NCI-H1092 treated with DMSO at 0.1 percent for 48 hours (cell line): ENCODE measurements at places on chromosomes 11 and 22.

DNA sequence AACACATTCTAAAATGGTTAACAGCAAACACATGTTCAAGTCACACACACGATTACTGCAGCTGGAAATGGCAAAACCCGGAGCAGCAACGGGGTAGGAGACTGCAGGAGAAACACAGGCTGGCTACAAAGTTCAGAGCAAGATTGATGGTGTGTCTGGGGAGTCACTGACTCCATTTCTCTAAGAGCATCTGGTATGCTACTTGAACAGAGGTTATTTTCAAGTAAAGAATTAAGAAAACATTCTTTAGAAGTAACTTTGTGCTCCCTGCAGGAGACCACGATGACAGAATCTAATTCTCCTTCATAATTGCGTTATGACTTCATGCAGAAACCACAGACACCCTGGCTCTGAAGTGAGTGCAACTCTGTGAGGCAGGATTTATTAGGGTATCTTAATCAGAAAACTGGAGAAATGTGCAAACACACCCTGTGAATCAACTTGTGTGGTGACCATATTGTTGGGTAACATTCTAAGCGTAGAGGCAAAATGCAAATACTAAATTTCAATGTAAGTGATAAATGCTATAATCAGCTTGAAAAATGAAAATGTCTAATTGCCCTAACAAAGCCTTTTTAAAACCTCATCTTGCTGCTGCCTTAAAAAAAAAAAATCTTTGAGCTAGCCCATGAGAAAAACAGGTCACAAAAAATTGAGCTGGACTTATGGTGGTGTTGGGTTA, 303.0 kb downstream of the CADM1 start:
- no peak for DNase-seq

- no peak for DNase-seq
Measured at GRCh38 chr11:133581091-133581490, 48.8 kb upstream of the OPCML start.

DNA sequence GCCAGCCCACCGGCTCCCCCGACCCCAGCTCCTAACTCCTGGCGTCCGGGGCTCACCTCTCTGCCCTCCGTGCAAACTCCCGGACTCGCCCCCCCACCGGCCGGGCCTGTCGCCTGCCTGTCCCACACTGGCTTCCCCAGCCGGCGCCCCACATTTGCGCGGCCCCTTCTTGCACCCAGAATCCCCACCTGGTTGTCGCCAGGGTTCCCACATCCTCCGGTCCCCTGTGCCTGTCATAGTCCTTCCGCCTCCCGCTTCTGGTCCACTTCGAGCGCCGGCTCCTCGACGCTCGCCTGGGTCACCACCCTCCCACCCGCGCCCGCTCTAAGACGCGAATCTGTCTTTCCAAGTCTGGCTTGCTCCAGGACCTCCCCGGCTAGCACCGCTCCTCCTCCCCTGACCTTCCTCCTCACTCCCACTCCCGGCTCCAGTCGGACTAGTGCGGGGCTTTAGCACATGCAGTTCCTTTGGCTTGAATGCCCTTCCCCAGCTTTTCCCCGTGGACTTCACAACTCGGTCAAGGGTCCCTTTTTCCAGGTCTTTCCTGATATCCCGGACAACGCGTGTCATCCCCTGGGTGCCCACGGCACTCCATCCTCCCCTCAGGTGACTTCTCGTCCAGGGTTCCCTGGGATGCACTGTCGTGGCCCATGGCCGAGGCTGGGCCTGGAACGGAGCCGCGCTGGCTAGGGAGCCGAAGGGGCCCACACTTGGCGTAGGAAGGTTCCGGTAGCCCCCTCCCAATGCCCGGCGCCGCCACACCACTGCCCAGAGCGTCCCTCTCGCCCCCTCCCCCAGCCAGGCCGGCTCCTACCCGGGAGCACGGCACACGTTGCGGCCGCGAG, 635 bp downstream of the SCARF2 start:
- DNase-seq = no peak

DNA sequence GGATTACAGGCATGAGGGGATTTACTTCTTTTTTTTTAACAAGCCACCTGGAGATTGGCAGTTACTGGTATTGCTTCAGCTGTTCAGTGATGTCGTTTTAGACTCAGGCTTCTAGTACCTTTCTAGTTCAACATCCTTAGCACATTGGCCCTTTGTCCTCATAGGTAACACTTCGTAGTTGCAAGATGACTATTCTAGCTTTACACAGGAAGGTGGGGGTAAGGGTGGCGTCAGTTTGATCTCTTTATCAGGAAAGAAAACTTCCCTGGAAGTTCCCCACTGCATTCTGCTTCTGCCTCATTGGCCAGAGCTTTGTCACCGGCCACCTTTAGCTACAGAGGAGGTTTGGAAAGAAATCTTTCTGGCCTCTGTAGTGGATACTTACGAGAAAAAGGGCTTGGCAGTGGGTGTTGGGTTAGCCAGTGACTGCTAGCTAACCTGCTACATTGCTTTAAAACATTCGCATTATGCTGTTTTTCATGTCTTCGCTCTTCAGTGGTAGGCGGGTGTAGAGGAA, 40.7 kb downstream of the SFI1 start:
- DNase-seq = no peak

GRCh38 chr11:117620086-117620485, 176.9 kb downstream of the DSCAML1 start:
- DNase-seq = peak; percentile 24

DNA sequence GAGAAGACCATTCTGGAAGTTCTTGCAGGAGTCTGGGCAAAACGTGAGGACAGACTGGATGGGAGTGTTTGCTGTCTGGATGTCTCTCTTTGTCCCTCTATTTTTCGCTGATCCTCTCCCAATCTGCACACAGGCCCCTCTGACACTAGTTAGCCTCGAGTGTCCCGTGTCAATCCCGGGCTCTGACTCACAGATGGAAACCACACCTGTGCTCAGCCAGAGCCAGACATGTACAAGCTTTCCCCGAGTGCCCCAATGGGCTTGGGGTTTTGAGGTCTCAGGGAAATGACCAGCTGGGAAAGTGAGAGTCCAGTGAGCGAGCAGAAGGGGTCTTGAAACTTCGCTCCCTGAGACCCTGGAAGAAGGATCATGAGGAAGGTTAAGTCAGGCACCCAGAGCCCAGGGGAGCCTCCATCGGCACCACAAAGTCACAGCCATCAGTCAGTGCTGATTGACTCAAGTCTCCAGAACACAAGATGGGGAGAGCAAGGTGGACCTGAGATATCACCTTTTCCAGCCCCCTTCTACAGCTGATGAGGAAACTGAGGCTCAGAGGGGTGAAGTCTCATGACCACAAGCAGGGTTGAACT, 13.9 kb downstream of the APOL2 start:
- DNase-seq = no peak

DNA sequence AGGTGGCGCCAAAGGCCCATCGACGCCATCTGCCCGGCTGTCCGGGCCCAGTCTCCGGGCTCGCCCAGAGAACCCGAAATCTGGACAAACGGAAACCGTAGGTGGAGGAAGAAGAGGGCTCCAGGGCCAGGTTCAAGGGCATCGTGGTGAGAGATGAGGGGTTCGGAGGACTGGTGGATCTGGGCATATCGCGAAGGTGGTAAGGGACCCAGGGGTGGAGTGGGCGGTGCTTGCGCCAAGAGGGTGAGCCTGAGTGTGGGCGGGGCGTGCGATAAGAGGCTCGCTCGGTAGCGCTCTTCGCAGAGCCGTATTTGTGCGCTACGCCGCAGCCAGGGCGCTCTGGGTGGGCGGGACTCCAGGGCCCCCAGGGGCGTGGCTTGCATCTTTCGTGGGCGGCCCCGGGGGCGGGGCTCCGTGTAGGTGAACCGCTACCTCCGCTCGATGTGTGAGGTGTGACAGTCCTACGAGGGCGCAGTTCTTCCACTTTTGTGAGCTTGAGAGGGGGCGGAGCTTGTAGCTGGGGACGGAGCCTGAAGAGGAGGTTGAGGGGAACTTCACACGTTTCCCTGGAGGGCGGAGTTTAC, 4.8 kb downstream of the CD248 start:
- peak; percentile 95 for DNase-seq

- peak; percentile 20 for DNase-seq
Measured at GRCh38 chr11:65310736-65311135, 3.9 kb upstream of the CDC42EP2 start.

DNA sequence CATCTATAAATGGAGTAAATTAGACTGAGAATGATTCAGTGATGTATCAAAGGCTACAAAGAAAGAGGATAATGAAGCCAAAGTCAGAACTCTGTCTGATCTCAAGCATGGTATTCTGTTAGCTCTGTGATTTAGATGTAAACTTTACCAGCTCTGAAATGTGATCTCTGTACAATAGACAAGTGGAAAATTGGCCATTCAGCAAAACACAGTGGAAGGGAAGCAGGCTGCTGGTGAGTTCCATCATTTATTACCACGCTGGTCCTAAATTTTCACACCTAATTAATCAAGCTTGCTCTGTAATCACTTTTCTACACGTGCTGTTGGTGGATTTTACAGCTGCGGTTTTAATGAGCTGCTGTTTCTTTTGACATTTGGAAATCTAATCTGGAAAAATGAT, 145.1 kb upstream of the OPCML start:
- DNase-seq = peak; percentile 31

GRCh38 chr11:96187822-96188221, 155.2 kb downstream of the MAML2 start:
- no peak for DNase-seq

GRCh38 chr11:70471254-70471653, 72.9 kb downstream of the CTTN start:
- no peak for DNase-seq

- DNase-seq = no peak
Measured at GRCh38 chr11:67612751-67613150, 6.0 kb downstream of the NDUFV1 start.

- DNase-seq = no peak
Measured at GRCh38 chr11:46463701-46464421, 72.3 kb upstream of the CHRM4 start.

DNA sequence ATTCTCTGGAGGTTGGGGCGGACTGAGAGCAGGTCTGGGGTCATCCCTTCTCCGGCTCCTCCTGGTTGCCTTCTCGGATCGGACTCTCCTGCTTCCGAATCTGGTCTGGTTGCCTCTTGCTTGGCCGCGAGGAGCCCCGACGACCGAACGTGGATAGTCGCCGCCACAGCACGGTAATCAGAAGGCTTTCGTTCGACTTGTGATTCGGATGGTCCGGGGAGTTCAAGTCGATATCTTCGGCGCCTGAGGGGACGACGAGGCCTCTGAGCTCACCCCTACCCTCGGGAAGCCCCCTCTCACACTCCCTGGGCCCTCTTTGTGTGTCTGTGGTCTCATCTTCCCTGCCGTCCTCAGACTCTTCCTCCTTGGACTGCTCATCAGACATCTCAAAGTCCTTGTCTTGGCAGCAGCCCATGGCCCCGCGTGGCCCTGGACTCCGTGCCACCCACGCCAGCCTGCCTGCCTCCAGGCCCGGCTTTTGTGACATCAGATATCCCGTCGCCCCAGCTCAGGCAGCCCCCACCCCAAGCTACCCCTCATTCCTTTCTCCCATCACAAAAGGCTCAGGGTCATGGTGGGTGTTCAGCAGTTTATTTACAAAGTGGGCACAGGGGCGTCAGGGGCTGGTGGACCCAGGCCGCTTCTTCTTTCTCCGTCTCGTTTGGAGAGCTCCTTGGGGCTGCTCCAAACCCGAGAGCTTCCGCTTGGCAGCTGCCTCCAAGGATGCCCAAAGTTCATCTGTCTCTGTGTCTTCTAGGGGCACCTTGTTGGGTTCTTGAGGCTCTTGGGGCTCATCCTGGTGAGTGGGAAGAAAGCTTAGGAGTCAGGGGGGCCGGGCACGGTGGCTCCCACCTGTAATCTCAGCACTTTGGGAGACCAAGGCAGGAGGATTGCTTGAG, at the start of gene TEX54:
TSS of gene TEX54 (minus strand) at position 506 of the 899 bp plus-strand sequence.
- no peak for DNase-seq

DNA sequence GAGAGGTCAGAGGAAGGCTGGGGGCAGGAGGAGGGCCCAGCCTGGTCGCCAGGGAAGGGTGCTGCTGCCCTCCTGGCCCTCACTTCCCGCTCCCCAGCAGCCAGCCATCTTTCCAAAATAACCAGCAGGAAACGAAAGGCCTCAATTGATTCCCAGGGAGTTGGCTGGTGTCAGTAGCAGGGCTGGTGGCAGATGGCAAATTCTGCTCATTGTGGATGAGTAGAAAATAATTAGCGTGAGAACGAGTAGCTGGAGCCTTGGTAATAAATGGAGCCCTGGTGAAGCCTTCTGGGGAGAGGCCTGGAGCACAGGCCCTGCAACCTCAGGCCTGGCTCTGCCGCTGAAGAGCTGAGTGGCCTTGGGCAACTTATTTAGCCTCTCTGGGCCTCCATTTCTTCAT, 31.3 kb downstream of the DAGLA start:
- DNase-seq = peak; percentile 84

GRCh38 chr11:19938169-19938856, 222.0 kb downstream of the DBX1 start:
- peak; percentile 16 for DNase-seq

- no peak for DNase-seq
Measured at GRCh38 chr11:116414357-116414880, 358.4 kb downstream of the BUD13 start.

GRCh38 chr11:39412117-39412516, 2047.3 kb downstream of the LRRC4C start:
- no peak for DNase-seq

- DNase-seq = no peak
Measured at GRCh38 chr11:102487214-102487613, 34.6 kb upstream of the TMEM123 start.

DNA sequence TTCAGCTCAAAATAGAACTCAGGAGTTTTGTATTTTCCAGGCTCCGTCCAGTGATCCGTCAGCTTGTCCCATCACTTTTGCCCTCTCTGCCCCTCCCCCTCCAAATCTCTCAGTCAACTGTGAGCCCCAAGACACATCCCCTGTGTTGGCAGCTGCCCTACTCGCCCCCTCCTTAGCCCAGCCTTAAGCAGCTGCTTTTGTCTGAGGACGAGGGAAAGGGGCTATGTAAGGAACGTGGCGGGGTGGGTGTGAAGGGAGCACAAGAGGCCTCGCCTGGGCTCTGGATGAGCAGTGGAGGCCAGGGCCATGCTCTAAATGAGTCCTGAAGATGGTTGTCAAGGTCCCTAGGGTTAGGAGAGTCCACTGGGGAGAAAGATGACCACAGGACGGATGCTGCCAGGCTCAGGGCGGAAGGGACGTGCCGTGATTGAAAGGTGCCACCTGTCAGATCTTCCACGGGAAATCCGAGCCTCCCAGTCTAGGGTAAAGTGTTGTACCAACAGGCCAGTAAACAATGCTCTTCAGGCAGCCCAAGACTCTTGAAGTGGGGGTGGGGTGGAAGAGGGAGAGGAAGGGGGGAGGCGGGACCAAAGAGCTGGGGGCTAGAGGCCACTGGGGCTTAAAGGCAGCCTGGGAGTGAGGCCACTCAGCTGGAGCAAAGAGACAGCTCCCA, at the start of gene SMTNL1:
TSS of gene SMTNL1 (plus strand) at position 649 of the 673 bp plus-strand sequence. CDS start 5,048 bp downstream, outside the sequence.
- no peak for DNase-seq

- DNase-seq = no peak
Measured at GRCh38 chr11:105824457-105825013, 197.5 kb downstream of the MSANTD4 start.

- no peak for DNase-seq
Measured at GRCh38 chr11:95697614-95698408, 91.8 kb downstream of the FAM76B start.

- DNase-seq = no peak
Measured at GRCh38 chr11:61666684-61667297, 13.4 kb upstream of the DAGLA start.

GRCh38 chr22:32240461-32240860, 14.7 kb downstream of the SLC5A4 start:
- no peak for DNase-seq
